ENCODE measurements at places on chromosomes 5 and 9.

GRCh38 chr5:17157916-17158529 lies 59.4 kb upstream of the BASP1 start:
- DNase-seq, result no peak

GRCh38 chr5:72539038-72539437 lies 31.8 kb upstream of the ZNF366 start:
- DNase-seq, result no peak

DNA sequence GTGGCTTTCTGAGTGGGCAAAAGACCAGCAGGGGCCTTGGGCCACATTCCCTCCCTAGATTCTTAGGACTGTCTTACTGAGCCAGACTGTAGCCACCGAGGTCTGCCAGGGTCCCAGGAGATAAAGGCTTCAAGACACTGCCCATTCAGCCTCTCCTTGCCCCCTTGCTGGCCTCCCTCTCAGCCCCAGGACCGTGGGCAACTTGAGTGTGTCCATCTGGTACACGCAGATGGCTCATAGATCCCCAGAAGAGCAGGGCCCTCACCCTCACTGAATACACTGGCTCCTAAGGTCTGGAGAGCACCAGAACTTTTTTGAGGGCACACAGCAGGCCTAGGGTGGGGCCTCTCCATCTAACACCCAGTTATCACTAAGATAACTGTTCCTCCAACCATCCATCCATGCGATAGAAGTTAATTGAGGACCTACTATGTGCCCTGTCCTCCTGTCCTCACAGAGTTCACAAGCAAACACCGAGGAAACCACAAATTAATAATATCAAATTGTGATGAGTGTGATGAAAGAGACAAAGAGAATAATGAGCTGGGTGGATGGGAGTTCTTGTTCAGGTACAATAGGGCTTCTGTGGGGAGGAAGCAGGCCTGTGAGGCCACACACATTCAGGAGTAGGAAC lies 4.9 kb upstream of the PDGFRB start:
- no peak for DNase-seq

DNA sequence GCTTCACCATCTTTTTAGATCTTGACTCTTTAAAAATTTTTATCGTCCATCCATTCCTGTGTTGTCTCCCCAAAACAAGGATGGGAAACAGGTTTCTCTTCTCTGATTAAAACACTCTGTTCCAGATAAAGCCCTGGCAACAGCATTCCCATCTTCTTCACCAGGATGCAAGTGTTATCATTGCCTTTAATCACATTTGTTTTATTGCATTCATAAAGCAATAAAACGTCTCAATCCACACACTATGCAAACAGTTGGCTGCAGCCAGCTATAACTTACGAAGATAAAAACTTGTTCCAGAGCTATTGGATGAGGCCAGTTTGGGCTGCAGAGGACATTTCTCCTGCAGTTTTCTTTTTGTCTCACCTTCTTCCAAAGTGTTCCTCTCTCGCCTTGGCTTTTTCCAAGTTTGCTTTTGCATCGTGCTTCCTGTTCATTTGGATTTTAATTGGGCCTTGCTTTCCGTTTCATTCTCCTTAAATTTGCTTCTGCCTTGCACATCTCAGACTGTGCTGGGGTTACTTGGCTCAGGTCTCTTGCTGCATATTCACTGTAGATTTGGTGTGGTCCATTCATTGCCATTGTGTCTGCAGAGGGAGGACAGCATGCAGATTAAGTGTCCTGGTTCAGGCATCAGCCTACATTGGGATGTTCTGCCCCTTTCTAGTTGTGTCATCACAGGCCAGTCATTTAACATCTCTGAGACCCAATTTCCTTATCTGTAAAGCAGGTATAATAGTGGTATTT lies 136.5 kb upstream of the LIFR start:
- DNase-seq, result no peak

- no peak for DNase-seq
Measured at GRCh38 chr5:80181618-80182211, 74.1 kb downstream of the SERINC5 start.

DNA sequence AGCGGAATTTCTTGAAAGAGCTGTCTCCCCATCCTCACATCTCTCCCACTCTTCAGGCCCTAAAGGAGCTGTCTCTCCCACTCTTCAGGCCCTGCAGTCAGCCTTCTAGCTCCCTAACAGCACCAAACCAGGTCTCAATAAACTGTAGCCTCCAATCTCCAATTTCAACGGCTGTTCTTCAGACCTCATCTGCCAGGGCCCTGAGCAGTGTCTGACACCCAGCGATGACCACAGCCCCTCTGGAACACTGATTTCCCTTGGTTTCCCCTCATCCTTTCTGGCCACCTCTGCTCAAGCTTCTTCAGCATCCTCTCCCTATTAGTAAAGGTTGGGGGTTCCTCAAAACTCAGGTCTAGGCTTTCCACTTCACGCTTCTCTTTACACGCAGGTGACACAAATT lies 1.6 kb upstream of the P4HA2 start:
- DNase-seq, result no peak

DNA sequence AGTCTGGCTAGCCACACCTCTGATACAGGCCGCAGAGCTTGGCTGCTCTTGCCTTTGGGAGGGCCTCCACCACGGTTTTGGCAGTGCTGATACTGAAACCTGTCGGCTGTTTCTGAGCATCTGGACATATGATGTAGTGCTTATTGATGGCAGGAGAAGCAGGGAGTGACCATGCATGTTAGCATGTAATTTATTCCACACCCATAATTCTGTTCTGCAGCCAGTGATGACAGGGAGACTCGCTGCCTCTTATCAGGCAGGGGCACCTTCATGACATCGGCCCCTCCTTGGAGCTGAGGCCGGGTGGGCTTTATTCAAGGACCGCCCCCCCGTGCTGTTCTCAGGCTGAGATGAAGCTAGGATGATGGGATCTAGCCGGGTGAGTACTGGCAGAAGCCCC lies 49.0 kb downstream of the OLFM1 start:
- peak; percentile 78 for DNase-seq

DNA sequence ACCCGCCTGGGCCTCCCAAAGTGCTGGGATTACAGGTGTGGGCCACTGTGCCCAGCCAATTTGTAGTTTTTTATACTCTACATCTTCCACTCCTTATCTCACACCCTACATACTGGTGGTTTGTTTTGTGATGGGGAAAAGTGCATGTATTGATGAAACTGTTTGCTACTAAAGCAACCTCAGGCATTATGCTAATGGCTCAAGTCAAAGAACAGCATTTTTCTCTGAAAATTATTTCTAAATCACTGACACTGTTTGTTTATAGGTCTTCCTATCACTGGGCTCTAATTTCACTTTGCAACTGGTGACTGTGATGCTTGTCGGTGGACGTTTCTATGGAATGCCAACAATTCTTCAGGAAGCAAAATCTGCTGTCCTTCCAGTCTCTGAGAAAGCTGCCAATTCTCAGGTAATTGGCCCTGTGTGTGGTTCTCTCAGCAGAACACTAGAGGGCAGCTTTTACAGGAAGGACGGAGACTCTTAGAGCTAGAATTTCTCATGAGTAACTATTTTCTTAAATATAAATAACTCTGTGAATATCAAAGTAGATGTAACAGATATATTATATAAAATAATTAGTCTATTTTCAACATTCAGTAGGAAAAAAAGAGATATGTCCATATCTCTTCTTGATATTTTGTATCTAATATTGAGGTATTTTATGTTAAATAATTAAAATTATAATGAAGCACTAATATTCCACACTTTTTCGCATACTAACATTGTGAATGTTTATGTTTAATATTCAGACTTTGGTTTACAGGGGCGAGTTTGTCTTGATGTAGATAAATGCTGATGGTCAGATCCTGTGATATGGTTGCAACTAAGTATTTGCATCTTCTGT lies 244.1 kb downstream of the ADGRV1 start:
- peak; percentile 47 for DNase-seq

- DNase-seq, result no peak
Measured at GRCh38 chr9:137969008-137969407, 91.4 kb downstream of the CACNA1B start.

- DNase-seq, result no peak
Measured at GRCh38 chr5:116564312-116564711, 10.3 kb downstream of the SEMA6A start.

- no peak for DNase-seq
Measured at GRCh38 chr5:147396070-147396823, 113.6 kb downstream of the DPYSL3 start.

GRCh38 chr9:18149471-18150011 lies 324.4 kb upstream of the ADAMTSL1 start:
- DNase-seq, result no peak

DNA sequence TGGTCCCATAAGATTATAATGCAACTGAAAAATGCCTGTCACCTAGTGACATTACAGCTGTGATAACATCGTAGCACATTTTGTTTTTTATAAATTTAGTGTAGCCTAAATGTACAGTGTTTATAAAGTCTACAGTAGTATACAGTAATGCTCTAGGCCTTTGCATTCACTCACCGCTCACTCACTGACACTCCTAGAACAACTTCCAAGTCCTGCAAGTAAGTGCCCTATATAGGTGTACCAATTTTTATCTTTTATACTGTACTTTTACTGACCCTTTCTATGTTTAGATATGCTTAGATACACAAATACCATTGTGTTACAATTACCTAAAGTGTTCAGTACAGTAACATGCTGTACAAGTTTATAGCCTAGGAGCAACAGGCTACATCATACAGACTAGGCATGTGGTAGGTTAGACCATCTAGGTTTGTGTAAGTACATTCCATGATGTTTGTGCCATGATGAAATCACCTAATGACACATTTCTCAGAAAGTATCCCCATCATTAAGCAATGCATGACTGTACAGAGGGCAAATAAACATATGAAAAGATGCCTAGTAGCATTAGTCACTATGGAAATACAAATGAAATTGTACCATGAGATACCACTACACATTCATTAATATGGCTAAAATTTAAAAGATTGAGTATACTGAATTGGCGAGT lies 127.6 kb downstream of the TRPM6 start:
- DNase-seq, result no peak

DNA sequence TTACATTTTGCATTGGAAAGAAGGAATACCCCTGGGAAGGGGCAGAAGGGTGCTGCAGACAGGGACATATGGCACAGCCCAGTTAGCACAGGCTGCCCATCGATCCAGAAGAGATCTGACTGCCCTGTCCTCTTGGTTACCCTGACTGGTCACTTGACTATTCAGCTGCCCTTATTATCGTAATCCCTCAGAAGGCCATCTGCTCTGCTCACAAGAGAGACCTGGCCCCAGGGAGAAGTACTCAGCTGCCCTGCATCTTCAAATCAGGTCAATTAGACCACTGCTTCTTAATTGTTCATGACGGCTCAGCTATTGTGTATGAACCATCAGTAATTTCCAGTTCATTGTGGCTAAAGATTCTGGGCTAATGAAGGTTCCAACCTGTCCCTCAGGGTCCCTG lies 345.0 kb downstream of the TLE1 start:
- no peak for DNase-seq

DNA sequence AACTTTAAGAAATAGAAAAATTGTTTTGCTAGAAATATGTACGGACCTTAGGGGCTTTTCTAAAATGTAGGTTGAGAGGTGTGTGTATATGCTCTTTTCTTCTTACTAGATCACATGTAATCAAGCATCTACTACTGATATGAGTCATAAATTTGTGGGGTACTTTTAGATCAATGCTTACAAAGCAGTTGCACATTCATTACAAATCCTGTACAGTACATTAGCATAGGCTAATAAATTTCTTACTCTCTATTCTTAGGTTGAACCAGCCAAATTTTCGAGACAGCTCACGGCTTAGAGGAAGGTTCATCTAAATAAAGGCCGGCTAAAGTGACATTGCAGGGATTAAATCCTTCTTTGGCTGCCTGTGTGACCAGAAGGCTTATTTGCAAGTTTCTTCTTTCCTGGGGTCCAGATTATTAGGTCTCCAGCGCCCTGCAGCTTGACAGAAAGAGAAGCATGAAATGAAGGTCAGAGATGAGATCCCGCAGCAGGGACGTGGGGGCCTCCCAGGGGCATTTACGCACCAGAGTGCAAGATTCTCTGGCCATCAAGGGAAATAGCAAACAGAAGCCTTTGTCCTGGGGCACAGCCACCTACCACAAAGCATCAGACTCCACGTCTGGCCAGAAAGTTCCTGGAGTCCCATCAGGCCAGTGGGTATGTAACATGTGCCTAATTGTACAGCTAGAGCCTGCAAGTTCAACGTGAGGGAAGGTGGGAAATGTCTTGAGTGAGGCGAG lies 53.0 kb downstream of the NIM1K start:
- DNase-seq, result no peak

DNA sequence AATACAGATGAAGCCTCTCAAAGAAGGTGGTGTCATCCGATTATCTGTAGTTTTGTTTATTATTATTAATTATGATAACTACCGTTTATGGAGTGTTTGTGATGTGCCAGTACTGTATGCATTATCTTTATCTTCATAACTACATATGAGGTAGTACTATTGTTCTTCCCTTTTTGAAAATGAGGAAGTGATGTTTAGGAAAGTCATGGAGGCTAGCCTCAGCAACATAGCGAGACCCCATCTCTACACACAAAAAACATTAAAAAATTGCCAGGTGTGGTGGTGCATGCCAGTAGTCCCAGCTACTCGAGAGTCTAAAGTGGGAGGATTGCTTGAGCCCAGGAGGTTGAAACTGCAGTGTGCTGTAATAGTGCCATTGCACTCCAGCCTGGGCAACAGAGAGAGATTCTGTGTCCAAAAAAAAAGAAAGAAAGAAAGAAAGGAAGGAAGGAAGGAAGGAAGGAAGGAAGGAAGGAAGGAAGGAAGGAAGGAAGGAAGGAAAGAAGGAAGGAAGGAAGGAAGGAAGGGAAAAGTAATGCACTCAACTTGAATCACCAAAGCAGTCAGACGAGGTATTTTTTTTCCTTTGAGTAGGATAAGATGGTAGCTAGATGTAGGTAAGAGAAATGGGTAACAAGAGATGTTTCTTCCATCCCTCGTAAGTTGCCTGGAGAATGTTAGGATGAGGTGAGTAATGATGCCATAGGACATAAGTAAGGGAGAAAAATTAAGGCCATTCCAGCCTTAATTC lies 47.8 kb downstream of the PAM start:
- DNase-seq, result no peak

- peak; percentile 34 for DNase-seq
Measured at GRCh38 chr5:65926893-65927292, 518 bp downstream of the ERBIN start.

- no peak for DNase-seq
Measured at GRCh38 chr5:132666310-132667123, 7.3 kb upstream of the IL4 start.

GRCh38 chr5:170636206-170636605 lies 132.4 kb downstream of the KCNIP1 start:
- DNase-seq, result no peak

DNA sequence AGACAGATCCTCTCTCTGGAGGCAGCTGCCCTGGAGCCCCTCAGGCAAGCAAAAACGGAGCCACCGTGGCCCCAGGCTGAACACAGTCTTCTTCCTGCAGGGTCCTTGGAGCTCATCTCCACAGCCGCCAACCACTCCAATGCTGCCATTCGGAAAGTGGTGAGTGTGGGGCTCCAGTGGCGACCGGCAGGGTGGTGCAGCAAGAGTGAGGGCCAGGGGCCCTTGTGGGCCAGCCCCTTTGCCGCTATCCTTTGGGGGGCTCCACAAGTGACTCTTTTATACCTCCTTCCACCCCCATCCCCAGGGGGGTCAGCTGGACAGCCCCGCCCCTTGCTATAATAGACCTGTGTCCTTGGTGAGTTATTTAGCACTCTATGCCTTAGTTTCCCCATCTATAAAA lies 47.4 kb upstream of the SUSD3 start:
- no peak for DNase-seq

- no peak for DNase-seq
Measured at GRCh38 chr9:14517154-14517906, 175.9 kb downstream of the ZDHHC21 start.

Measured in RPMI8226 (cell line).